Fibroblast of skin of abdomen (primary cell): ENCODE measurements at places on chromosomes 16 and 17.

DNA sequence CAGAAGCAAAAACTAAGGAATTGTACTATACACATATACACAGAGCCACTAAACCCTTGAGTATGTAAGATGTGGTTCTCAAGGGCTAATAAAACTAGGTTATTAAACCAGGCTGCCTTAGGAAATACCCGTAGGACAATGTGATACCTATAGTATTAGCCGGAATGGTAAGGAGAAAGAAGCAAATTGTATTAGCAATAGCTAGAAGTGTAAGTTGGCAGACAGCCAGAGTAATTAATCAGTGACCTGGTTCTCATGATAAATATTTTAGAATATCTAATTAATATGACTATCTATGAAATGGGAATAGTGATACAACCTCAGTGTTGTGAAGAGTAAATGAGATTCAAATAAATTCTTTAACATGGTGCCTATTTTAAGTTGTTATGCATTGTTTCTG, 18.6 kb downstream of the GDPD1 start:
- no peak for DNase-seq

DNA sequence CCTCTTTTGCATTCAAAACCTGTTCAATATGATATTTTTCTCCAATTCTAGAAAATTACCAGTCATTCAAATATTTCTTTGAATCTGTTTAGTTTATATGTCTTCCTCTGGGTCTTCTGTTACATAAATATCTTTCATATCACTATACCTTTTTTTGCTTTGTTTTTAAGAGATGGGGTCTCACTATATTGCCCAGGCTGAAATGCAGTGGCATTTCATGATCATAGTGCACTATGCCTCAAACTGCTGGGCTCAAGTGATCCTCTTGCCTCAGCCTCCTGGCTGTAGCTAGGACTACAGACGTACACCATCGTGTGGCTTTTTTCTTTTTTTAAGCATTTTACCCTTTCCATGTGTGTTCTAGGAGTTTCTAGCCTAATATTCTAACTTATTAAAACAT, 38.8 kb downstream of the NSRP1 start:
- DNase-seq = no peak

- peak; percentile 48 for DNase-seq
Observed at GRCh38 chr17:58728798-58729197, 26.9 kb upstream of the PPM1E start.

- DNase-seq = no peak
Observed at GRCh38 chr16:19718624-19718965, 524 bp downstream of the IQCK start.

- DNase-seq = no peak
Observed at GRCh38 chr17:562174-562573, 152.5 kb downstream of the VPS53 start.

DNA sequence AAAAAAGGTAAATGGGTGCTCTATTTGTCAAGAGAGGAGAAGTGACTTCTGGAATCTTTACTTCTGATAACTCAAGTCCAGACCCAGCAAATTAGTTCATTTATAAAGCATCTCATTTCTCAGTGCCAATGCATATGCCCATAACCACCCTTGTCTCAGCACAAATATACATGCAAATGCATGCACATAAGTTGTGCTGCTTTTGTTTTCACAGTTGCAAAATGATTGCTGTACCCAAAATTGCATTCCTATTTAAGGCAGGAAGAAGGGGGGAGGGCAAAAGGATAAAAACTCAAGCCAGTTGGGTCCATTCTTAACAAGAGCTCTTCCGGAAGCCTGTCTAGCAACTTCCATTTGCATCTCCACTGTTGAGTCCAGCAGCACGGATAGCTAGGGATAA, 61.3 kb upstream of the FAM20A start:
- DNase-seq = no peak

- DNase-seq = no peak
Observed at GRCh38 chr17:14398766-14399165, 97.9 kb downstream of the HS3ST3B1 start.

DNA sequence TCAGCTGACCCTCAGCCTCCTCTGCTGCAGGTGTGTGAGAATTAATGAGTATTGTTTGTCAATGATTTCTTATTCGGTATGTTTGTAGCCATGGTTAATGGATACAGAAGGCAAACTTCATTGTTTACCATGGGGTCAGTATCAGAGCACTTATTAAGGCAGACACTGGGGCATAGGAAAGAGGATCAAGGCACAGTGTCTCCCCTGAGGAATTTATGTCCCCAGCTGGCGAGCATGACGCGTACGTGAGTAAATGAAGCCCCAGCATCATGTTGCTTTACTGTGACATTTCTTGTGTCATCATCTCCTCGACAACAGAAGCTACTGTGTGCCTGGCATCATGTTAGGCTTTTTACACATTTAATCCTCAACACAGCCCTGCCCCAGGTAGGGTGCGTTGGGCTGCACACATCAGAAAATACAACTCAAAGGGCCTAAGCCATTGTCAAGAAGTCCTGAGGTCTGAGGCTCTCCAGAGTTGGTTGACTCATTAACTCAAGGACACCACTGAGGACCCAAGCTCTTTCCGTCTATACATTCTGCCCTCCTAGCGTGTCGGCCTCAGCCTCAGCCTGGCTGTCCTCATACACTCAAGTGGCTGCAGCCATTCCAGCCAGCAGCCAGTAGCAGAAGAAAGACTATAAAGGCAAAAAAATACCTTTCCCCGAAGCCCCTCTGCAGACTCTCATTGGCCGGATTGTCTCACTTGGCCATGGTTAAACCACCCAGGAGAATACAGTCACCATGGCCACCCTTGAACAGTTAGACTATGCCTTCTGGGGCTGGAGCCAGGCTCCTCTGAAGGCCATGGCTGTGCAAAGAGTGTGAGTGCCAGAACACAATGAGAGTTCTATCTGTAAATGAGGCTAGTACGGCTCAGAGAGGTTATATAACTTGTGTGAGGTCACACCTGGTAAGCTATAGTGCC, 13.9 kb upstream of the ZCCHC14 start:
- no peak for DNase-seq

GRCh38 chr17:60095381-60095780, 16.7 kb upstream of the HEATR6 start:
- no peak for DNase-seq

DNA sequence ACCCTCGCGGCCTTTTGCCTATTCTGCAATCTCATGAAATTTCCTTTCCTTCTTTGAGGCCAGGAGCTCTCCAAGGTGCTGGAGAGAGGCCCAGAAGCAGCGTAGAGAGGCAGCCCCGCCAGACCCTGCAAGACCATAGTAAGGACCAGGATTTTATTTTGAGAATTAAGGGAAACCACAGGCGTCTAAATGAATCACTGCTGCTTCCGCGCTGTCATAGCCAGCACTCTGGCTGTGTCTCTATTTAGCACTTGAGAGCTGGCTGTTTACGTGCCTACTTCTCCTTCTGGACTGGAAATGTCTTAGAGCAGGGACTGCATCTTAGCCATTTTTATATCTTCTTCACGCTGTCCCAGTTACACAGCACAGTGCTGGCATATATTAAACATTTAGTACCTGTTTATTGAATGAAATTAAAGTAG, 37.6 kb upstream of the PIRT start:
- DNase-seq = peak; percentile 8

DNA sequence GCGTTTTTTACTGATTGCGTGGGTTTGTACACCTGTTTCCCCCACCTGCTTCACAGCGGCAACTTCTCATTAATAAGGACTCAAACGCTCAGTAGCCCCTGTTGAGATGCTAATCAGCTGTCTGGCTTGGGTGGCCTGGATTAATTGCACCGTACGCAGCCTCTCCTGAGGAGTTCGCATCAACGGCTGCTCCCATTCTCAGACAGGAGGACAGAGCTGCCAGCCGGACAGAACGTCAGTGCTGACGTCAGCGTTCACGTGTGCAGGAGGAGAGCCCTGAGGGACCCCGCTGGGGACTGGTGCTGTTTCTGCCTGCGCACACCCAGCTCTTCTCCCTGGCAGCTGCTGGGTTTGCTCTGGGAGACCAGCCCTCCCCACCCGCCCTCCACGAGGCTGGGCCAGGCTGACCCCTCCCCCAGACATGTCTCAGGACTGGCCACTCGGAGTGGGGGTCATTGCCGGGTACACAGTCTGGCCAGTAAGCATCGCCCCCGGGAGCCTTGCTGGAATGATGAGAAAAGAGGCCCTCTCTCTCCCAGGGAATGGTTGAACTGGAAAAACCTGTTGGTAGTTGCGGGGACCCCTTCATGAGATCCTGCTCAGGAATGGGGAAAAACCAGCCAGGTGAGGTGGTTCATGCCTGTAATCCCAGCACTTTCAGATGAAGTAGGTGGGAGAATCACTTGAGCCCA, 5.7 kb upstream of the BANP start:
- DNase-seq = peak; percentile 54

DNA sequence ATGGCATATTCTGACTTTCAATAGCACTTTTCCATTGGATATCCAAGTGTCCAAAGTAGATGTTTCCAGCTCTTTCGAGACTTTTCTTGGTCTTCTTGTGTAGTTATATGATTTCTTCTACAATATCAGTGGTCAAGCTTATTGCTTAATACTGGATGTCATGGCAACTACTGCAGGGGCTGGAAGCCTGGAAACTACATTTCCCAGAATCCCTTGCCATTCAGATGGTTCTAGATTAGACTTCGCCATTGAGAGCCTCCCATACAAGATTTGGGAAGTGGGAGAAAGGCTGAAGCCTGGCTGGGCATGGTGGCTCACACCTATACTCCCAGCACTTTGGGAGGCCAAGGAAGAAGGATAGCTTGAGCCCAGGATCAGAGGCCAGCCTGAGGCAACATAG, 153.6 kb downstream of the C16orf95 start:
- no peak for DNase-seq

- no peak for DNase-seq
Observed at GRCh38 chr17:48043176-48043575, 5.0 kb upstream of the NFE2L1 start.

DNA sequence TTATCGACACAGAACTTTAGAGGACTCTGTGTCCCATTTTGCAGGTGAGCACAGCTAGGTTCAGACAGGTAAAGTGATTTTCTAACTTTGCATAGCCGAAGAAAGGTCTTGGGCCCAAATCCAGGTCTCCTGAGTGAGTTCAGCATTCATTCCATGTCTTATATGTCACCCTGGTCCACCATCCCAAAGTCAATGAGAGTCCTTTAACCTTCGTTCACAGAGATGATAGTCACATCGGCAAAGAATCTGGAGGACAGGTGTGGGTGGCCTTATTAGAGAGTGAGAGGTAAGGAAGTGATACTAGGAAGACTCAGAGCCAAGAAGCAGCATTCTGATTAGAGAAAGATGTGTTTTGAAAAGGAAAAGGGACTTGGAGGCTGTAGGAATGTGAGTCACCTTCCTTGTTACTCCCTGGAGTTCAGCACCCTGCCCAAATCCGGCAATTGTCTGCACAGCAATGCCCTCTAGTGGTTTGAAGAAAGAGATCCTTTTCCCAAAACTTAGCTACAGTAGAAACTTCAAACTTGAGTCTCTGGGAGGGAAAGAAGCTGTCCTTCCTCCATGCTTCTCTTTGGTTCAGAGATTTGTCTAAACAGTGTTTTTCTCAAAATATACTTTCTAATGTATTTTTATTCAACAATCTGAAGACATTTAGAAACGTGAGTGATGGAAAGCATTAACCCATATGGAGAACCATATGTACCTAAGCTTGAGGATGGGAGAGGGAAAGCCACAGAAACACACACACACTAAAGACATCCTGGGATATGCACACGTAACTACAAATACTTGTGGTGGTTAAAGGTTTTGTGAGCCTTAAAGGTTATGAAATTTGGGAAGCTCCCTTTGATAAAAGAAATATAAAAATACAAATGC, 96.4 kb upstream of the SHISA6 start:
- peak; percentile 49 for DNase-seq

DNA sequence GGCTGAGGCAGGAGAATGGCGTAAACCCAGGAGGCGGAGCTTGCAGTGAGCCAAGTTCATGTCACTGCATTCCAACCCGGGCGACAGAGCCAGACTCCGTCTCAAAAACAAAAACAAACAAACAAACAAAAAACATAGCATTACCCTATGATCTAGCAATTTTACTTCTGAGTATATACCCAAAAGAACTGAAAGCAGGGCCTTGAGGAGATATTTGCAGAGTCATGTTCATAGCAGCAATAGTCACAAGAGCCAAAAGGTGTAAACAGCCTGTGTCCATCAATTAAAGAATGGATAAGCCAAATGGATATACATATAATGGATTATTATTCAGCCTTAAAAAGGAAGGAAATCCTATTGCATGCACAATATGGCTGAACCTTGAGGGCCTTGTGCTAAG, 63.1 kb downstream of the TOM1L2 start:
- no peak for DNase-seq

GRCh38 chr16:11165894-11166665, 89.9 kb downstream of the SOCS1 start:
- no peak for DNase-seq

- no peak for DNase-seq
Observed at GRCh38 chr16:8718851-8719680, 44.6 kb downstream of the ABAT start.

DNA sequence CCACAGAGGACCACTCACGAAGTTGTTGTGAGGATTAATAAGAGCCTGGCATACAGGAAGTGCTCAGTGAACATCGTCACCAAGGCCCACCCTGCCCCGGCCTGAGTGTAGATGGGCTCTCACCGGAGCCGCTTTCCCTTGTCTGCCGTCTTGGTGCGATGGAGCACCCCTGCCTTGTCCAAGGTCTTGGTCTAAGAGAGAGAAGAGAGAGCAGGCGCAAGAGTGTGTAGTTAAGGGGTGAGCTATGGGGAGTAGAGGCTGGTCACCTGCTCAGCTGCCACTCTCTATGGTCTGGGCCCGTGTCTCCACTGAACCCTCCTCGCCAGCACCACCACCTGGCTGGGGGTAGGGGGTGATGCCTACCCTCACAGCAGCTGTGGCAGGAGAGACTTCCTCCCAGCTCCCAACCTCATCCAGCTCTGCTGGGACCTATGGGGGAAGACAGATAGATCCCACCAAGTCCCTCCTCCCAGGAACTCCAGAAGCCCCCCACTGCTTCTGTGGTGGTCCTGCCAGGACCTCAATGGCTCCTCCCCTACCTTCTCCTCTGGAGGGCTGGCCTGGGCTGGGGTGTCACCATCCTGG, 28.7 kb downstream of the ARHGAP27 start:
- no peak for DNase-seq

DNA sequence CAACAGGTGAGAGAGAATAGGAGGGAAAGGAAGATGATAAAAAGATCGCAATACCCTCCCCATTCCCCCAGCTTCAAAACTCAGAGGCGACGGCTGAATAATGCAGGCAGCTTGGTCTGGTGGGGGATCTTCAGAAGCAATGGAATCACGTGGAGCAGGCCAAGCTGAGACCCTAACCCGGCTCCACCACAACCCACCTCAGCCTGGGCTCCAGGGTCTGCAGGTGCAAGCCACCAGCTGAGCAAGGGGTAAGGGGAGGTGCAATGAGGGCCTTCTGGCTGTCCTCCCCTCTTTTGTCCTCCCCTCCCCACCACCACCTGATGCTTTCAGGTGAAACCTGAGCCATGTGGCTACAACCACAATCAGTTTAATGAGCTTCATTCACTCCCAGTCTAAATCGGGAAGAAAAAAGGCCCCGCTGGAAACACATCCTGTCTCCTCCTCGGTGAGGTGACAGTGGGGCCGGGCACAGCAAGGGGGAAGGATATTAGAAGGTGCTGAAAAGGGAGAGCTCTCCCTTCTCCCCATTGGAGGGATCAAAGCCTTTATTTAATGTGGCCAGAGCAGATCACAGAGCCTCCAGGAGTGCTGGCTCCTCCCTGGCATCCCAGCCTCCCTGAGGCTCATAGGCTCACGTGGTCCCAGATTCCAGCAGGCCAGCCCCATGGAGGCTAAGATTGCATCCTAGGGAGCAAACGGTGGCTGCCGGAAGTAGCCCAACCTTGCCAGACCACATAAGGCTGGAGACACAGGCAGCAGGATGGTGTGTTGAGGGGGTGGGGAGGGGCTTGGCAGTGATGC, 261.0 kb downstream of the SOX9 start:
- DNase-seq = no peak

GRCh38 chr16:4679850-4680636, 13.3 kb upstream of the NUDT16L1 start:
- DNase-seq = no peak
